Stimulated activated CD8-positive, alpha-beta memory T cell treated with anti-CD3 and anti-CD28 coated beads, Interleukin-15, amount 100 ng/mL, for 24 hours (primary cell): ENCODE measurements at places on chromosomes 4 and X.

- no peak for DNase-seq
Measured at GRCh38 chr4:143280861-143281260, 55.8 kb upstream of the GAB1 start.

DNA sequence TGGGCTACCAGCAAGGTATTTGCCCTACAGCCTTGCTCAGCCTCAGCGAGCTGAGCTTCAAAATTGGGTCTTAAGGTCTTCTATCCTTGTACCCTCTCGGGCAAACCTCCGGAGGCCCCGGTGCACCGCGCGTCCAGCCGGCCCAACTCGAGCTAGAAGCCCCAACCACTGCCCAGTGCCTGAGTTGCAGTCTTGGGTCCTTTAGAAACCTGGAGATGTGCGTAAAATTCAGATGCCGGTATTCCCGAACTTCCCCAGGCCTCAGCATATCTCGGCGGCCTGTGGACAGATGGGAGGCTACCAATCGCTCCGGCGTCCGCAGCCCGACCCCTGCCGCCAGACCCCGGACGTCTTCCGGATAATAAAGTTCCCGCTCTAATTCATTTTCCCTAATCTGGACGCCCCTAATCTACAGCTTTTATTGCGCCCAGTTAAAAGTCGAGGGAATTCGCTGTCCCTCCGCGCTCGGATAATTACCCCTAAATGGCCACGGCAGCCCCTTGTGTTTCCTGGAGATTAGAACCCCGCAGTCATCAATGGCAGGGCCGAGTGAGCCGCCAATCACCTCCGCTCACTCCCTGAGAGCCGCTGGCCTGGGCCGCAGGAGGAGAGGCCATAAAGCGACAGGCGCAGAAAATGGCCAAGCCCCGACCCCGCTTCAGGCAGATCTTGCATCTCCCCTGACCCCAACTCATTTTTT lies 1.5 kb upstream of the MSX1 start:
- no peak for DNase-seq

DNA sequence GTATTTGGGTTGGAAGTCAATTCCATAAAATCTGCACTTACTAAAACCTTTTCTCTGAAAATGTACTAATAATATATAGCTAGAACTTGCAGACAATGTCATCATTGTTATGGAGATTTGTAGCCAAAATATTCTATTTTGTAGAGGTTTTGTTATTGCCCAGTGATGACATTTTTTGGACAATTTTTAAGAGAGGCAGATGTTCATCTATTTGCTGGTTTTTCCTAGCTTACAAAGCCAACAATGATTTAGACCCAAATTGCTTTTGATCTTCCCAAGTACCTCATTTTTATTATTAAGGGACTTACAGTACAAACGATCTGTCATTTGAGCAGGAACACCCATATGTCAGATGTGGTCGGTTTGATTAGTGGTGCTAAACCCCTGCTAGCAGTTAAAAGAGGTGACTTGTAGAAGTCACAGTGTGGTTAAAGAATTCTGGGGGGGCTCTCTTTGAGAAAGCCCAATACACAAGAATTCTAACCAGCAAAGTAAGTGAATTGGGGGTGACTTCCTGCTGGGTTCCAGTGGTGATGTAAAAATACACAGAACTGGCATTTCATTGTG lies 136.2 kb downstream of the KIT start:
- no peak for DNase-seq

- no peak for DNase-seq
Measured at GRCh38 chr4:2046031-2046961, 12.8 kb upstream of the NAT8L start.

- no peak for DNase-seq
Measured at GRCh38 chr4:121278811-121279368, 101.9 kb downstream of the QRFPR start.

- no peak for DNase-seq
Measured at GRCh38 chrX:14028473-14028872, 1.2 kb downstream of the GEMIN8 start.

GRCh38 chrX:1094566-1095333 lies 117.7 kb downstream of the CRLF2 start:
- DNase-seq = no peak
